ENCODE measurements at places on chromosomes 3 and 15. TPM values are rescaled to one million over a fixed set of nuclear protein-coding genes. Genes with fewer than 3 reads are reported as not detected.
A peak's percentile ranks its signal among the peaks of the same experiment; 100 is the strongest.

GRCh38 chr3:195003893-195004289 is 267.1 kb downstream of the XXYLT1 start:
- no peak for DNase-seq
- no peaks in the 10 kb centered on the region for H3K36me3 ChIP-seq
- no peak overlapping the region for H3K4me3 ChIP-seq
- H3K27ac ChIP-seq: no peak overlapping the region
- H3K4me1 ChIP-seq: peaks cover 19% of the 10 kb centered on the region
- no peaks in the 10 kb centered on the region for H3K27me3 ChIP-seq

- DNase-seq: peak; percentile 76
- no peaks in the 10 kb centered on the region for H3K27me3 ChIP-seq
- H3K4me3 ChIP-seq: peak overlapping the region; percentile 49
- peaks cover 43% of the 10 kb centered on the region for H3K4me1 ChIP-seq
These were observed 76.2 kb downstream of the LARS2 start for GRCh38 chr3:45464336-45465170.

- H3K27me3 ChIP-seq: no peaks in the 10 kb centered on the region
- H3K4me3 ChIP-seq: no peak overlapping the region
- no peak for DNase-seq
- H3K4me1 ChIP-seq: no peaks in the 10 kb centered on the region
- no peaks in the 10 kb centered on the region for H3K36me3 ChIP-seq
- no peak overlapping the region for H3K27ac ChIP-seq
These were observed 168.0 kb upstream of the NDN start for GRCh38 chr15:23854912-23855659.

- H3K36me3 ChIP-seq: no peaks in the 10 kb centered on the region
- H3K4me1 ChIP-seq: peaks cover 9% of the 10 kb centered on the region
- no peak overlapping the region for H3K27ac ChIP-seq
- H3K27me3 ChIP-seq: no peaks in the 10 kb centered on the region
- DNase-seq: no peak
These were observed 71.3 kb upstream of the HES1 start for GRCh38 chr3:194064380-194065332.

DNA sequence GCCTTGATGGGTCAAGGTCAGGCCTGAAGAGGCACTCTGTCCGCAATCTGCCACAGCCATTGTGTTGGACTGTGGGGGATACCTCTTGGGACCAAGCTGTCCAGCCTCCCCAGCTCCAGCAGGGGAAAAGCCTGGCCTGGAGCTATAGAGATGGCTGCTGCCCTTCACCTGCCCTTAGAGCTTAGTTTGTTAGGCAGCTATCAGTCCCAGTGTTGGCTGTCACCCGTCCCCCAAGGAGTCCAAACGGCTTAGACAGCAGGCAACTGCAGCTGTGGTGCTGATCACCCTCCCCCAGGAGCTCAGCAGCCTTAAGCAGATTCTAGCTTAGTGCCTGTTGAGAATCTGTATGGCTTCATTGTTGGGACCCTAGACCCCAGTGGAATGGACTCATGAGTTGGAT is 180.3 kb downstream of the MYRIP start:
- DNase-seq: peak; percentile 72
- peaks cover 24% of the 10 kb centered on the region for H3K4me1 ChIP-seq
- H3K36me3 ChIP-seq: no peaks in the 10 kb centered on the region
- peak overlapping the region; percentile 12 for H3K4me3 ChIP-seq
- no peaks in the 10 kb centered on the region for H3K27me3 ChIP-seq
- peak overlapping the region; percentile 69 for H3K27ac ChIP-seq

DNA sequence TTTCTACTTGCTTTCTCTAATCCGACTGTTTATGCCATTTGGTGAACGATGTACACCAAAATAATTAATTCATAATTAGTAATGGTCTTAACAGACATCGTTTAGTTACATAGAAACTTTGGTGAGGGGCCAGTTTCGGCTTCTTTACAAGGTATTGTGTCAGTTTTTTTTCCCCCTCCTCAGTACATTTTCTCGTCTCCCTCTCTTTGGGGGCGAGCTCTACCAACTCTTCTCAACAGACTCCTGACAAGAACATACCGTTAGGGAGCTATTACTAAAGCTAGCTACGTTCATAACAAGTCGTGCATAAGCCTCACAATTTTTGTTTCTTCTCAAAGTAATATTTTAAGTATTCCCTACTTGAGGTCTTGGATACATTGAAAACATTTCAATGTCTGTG is 1.4 kb downstream of the U2SURP start:
- H3K4me1 ChIP-seq: peaks cover 51% of the 10 kb centered on the region
- DNase-seq: peak; percentile 60
- 0 out of 2 replicates have a peak, but pooled peaks cover 3% of the 10 kb centered on the region for H3K36me3 ChIP-seq
- H3K27ac ChIP-seq: peak overlapping the region; percentile 80
- H3K4me3 ChIP-seq: peak overlapping the region; percentile 99

GRCh38 chr3:51794206-51794605 is 15.2 kb upstream of the IQCF6 start:
- no peaks in the 10 kb centered on the region for H3K27me3 ChIP-seq
- no peak overlapping the region for H3K27ac ChIP-seq
- no peak overlapping the region for H3K4me3 ChIP-seq
- DNase-seq: no peak
- no peaks in the 10 kb centered on the region for H3K4me1 ChIP-seq

DNA sequence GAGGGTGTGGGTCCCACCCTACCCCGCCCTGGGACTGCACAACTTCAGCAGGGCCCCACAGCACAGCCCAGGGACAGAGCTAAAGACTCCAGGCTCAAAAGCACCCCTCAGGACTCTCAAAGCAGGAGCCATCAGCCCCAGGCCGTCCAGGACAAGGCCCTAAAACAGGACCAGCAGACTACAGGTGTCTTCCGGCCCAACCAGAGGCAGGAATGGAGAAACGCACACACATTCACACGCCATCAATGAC is 26.1 kb downstream of the ATRIP start:
- H3K27me3 ChIP-seq: no peaks in the 10 kb centered on the region
- peak overlapping the region; percentile 86 for H3K27ac ChIP-seq
- peaks cover 57% of the 10 kb centered on the region for H3K4me1 ChIP-seq
- H3K4me3 ChIP-seq: peak overlapping the region; percentile 79

- no peak overlapping the region for H3K4me3 ChIP-seq
- H3K36me3 ChIP-seq: no peaks in the 10 kb centered on the region
- H3K4me1 ChIP-seq: 0 out of 2 replicates have a peak, but pooled peaks cover 3% of the 10 kb centered on the region
- H3K27ac ChIP-seq: no peak overlapping the region
- DNase-seq: no peak
These were observed 256.3 kb upstream of the EOMES start for GRCh38 chr3:27978440-27978839.

DNA sequence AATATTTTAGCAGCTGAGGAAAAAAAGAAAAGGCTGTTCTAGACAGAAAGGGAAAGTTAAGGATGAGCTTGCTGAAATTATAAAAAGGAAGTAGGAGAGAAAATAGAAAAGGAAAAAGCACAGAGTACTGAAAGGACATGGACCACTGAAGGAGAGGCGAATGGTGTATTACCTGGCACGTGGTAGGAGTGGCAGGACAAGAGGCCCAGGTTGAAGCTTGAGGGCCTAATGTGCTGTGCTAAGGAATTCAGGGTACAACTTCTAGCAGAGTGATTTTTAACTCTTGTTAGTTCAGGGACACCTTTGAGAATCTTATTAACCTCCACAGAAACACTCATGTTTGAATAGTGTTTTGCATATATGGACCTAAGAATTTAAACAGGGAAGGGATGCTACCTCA is 60.0 kb upstream of the CRTC3 start:
- H3K36me3 ChIP-seq: peaks cover 20% of the 10 kb centered on the region
- no peak overlapping the region for H3K4me3 ChIP-seq
- H3K27ac ChIP-seq: no peak overlapping the region
- DNase-seq: no peak
- H3K4me1 ChIP-seq: no peaks in the 10 kb centered on the region

DNA sequence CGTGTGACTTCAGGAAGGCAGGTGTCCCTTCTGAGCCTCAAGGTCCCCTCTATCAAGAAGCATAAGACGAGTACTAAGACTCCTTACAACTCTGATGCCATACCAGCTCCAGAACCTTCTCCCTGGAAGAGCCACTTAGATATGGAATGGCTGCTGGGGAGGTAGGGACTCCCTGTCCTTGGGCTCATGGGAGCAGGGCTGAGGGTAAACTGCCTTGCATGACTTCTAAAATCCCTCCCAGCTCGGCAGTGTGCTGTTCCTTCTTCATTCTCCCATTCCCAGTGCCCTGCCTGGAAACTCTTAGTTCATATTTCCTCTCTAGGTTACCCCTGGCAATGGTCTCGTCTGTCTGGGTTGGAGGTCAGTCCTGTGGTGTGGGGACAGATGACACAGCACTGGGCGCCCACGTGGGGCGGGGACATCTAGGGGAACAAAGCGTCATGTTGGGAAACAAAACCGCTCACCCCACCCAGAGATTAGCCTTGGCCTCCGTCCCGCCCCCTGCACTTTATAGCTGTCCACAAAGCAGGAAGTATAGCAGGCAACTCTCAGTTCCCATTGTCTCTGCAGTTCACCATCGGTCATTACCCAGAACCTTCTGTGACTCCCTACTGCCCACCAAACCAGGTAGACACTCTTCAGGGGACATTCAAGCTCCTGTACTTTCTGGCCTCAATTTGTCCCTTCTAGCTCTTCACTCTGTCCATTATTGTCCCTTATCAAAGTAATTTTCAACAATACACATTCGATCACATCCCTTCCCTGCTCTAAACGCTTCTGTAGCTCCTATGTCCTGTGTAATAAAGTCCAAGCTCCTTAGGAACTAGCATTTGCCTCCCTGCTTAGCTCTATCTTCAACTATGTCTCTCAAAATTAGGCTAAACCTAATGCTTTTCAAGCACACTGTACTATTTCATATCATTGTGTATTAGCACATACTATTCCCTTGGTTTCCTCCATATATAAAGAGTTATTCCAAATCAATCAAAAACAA is 73.8 kb downstream of the IQSEC1 start:
- no peak overlapping the region for H3K4me3 ChIP-seq
- no peak for DNase-seq
- H3K27me3 ChIP-seq: no peaks in the 10 kb centered on the region
- H3K4me1 ChIP-seq: peaks cover 18% of the 10 kb centered on the region
- no peaks in the 10 kb centered on the region for H3K36me3 ChIP-seq
- no peak overlapping the region for H3K27ac ChIP-seq

- DNase-seq: peak; percentile 40
- H3K27ac ChIP-seq: no peak overlapping the region
- H3K27me3 ChIP-seq: no peaks in the 10 kb centered on the region
These were observed 3.6 kb downstream of the OTOL1 start for GRCh38 chr3:161500068-161500796.

GRCh38 chr3:143814443-143814889 is 33.8 kb downstream of the SLC9A9 start:
- no peaks in the 10 kb centered on the region for H3K4me1 ChIP-seq
- H3K27me3 ChIP-seq: no peaks in the 10 kb centered on the region
- no peak overlapping the region for H3K27ac ChIP-seq

DNA sequence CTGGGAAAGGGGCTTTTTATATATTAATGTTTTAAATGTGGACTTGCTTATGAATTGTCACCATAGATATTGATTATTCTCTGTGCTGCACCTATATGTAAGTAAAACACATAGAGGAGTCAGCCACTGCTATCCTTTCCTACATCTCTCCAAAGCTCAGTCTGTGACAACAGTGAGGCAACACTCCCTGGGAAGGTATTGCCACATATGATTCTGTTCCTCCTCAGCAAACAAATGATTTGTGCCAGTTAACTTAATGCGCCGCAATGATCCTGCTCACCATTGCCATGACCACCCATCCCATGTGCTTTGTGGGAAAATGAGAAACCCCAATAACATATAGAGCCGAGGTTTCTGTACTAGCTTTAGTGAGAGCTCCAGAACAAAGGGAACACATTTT is 75.1 kb upstream of the FBN1 start:
- no peaks in the 10 kb centered on the region for H3K27me3 ChIP-seq
- no peak overlapping the region for H3K27ac ChIP-seq
- H3K4me3 ChIP-seq: no peak overlapping the region
- no peak for DNase-seq
- H3K4me1 ChIP-seq: no peaks in the 10 kb centered on the region

DNA sequence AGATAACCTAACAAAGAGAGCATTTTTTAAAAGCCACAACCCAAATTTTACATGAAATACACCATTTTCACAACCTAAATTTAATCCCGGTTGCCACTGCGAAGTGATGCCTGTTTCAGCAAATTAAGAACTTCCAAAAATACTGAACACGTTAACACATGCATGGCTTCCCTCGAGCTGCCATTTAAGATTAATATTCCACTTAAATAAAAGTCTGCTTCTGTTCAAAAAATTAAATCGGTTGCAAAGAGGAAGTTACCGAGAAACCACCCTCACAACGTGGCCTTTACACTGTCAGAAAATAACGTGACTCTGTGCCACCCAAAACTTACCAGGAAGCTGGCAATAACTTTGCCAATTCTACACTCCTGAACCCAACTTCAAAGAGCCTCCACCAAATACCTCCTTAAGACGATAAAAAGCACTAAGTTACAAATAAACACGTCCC is 1.2 kb downstream of the TBL1XR1 start:
- H3K4me3 ChIP-seq: peak overlapping the region; percentile 90
- peaks cover 58% of the 10 kb centered on the region for H3K4me1 ChIP-seq
- peak; percentile 90 for DNase-seq
- 0 out of 2 replicates have a peak, but pooled peaks cover 5% of the 10 kb centered on the region for H3K36me3 ChIP-seq
- H3K27me3 ChIP-seq: peaks cover 2% of the 10 kb centered on the region
- H3K27ac ChIP-seq: peak overlapping the region; percentile 87

- no peak for DNase-seq
- H3K36me3 ChIP-seq: no peaks in the 10 kb centered on the region
- peaks cover 5% of the 10 kb centered on the region for H3K4me1 ChIP-seq
- no peak overlapping the region for H3K4me3 ChIP-seq
- H3K27me3 ChIP-seq: no peaks in the 10 kb centered on the region
- H3K27ac ChIP-seq: no peak overlapping the region
These were observed 26.8 kb upstream of the SEMA4B start for GRCh38 chr15:90174140-90174875.

DNA sequence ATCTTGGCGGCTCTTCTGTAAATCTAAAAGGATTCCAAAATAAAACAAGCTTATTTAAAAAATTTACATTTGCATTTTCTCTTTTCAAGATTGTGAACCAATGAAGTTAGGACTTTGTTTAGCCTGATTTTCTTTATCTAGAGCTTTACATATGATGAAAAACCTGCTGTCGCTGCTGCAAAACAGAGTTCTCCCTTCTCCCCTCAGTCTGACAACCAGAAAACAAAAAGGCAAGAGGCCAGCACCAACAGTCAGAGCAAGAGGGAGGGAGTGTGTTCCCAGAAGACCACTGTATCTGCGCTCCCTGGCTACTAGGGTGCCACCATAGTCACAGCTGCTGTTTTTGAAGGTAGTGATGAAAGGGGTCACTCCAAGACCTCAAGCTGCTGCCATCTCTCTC is 33.1 kb upstream of the NEO1 start:
- DNase-seq: no peak
- no peak overlapping the region for H3K4me3 ChIP-seq
- no peaks in the 10 kb centered on the region for H3K36me3 ChIP-seq

NR1I2 gene
- total RNA-seq: 3.8 TPM

SNTN gene
- total RNA-seq: not detected

LDHAL6B gene
- total RNA-seq: not detected

GSK3B gene
- total RNA-seq: 67.1 TPM

STAB1 gene
- total RNA-seq: not detected

LOXL1 gene
- not detected for total RNA-seq

SCG5 gene
- total RNA-seq: 1.8 TPM

DUOXA2 gene
- total RNA-seq: not detected

SLC22A13 gene
- 0.90 TPM for total RNA-seq

Data from Karpas-422 (cell line).